ENCODE measurements at places on chromosomes 6 and 20.

DNA sequence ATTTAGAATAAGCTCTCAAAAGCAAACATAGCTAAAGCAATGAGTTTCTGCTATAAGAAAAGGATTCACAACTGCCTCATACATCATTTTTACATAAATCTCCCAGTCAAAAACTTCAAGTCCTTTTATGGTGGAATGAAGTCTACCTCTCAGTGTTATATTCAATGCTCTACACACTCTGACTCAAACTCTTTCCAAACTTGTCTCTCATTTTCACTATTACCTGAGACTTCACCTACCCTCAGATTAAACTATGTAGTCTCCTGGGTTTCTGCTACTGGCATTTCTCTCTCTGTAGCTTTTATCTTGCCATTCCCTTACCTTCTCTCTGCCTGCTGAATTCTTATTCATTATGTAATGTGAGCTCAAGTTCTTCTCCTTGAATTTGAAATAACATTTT is 11.4 kb downstream of the KIAA0408 start:
- DNase-seq, result no peak

DNA sequence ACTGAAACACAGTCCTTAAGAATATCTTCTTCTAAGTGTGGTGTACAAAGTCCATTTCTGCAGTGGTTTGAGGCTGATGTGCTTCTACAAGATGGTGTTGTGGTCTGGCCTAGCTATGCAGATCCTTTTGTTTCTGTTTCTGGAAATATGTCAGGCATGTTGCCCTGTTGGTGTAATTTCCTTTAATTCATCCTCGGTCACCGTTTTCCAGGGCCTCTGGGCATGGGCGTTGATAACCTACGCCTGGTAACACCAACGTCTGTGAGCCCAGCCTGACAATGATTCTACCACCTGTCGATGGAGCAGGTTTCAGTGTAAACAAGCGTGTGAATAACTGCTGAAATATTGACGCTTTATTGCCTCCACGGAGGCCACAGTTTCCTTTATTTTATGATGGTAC is 33.3 kb upstream of the AFDN start:
- DNase-seq, result no peak

DNA sequence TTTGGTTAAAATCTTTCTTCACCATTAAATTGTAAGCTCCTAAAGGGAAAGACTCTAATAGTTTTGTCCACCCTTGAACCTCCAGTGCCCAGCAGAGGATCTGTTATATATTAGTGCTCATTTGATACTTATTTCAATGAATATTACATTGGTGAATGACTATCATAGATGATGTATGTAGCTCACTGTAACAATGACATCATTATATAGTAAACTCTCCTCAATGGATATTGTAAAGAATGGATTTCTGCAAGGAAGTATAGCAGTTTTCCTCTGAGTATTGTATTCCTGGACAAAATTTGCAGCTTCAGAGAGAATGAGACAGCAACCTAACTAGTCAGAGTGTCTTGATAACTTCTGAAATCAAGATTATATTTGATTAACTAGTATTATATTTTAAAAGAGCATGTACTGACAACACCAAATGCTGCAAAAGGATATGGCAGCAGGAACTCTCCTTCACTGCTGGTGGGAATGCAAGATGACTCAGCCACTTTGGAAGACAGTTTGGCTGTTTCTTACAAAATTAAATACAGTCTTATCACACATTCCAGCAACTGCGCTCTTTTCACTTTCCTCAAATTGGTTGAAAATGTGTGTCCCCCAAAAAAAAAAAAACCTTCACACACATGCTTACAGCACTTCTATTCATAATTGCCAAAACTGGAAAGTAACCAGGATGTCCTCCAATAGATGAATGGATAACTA is 189.8 kb upstream of the OPRM1 start:
- DNase-seq, result no peak

DNA sequence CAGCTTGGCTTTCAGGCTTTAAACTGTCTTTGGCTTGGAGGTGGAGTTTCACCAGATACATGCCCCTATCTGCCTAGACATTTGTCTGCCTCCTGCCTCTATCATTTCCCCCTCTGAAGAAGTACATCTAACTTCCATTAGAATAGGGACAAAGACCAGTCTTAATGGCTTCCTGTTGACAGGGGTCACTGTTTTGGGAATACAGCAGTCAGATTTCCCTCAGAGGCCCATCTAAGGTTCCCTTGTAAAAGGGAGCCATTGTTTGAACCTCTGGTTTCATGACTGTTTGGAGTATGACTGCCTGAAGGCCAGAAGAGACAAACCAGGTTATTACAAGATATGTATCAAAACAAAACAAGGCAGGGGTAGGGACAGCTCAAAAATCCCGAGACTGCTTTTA is 665.7 kb upstream of the GJE1 start:
- no peak for DNase-seq

DNA sequence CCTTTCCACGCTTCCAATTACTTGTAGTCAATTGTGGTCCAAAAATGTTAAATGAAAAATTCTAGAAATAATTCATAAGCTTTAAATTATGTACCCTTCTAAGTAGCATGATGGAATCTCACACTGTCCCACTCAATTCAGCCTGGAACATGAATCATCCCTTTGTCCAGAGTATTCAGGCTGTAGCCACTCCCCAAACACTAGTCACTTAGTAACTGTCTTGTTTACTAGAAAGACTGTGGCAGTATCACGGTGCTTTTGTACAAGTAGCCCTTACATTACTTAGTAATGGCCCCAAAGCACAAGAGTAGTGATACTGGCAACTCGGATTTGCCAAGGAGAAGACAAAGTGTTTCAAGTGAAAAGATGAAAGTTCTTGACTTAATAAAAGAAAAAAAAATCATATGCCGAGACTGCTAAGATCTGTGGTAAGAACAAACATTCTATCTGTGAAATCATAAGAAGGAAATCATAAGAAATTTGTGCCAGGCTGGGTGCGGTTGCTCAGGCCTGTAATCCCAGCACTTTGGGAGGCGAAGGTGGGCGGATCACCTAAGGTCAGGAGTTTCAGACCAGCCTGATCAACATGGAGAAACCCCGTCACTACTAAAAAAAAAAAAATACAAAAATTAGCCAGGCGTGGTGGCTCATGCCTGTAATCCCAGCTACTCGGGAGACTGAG is 168.5 kb upstream of the SIM1 start:
- DNase-seq, result no peak

GRCh38 chr20:58287638-58288037 is 21.9 kb upstream of the RAB22A start:
- no peak for DNase-seq

GRCh38 chr20:62066983-62067433 is 1.3 kb upstream of the TAF4 start:
- DNase-seq, result no peak

DNA sequence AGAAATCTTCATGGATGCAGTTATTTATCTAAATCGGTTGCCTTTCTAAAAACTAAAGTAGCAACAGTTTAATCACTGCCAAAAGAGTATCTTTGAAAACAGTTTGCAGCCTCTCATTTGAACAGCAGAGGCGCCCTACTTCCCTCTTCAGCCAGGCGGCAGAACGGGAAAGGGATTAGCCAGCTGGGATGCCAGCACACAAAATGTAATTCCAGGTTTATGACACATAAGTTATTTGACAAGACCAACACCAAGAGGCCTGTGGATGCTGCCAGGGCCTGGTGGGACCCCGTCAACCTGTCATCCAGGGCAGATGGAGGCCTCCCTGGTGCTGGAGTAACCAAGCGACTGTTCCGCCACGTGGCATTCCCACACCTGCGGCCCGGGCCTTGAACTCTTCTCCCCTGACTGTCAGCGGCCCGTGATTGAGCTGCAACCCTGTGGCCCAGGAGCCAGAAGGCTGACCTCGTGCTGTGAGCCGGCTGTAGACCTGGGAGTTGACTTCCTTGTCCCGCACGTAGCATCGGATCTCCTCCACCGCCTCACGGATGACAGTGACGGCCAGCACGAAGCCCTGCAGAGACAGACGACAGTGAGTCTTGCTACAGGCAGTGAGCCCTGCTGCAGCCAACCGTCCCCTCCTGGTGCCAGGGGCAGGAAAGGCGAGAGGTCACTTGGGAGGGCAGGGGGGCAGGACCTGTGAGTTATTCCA is 55.5 kb downstream of the ATP9A start:
- DNase-seq, result no peak

DNA sequence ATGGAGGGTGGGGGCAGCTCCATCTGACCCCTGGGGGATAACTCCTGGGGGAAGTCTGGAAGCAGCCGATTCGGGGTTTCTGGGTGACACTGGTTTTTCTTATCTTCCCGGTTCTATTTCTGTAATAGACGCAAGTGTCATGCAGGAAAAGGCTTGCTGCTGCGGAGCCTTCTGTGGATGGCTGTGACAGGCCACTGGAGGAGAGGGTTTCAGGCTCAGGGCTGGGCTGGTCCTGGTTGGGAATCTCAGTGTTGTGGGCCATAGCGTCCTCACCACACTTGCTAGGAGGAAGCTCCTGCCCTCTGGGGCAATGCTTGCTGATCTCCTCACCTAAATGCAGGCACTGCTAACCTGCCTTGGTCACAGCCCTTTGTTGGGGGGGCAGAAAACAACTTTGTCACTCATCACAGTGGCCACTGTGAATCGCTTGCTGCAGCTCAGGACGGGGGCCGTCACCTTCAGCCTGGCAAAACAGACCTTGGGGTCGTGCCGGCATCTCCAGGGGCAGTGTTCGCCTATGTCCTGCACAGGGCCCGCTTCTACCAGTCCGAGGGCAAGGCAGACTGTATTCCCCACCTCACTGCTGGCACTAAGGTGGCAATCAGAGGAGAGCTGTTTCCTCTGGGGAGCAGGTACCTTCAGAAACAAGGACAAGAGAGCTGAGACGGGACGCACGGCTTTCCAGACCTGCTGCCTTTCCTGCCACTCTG is 4.4 kb upstream of the TUBB1 start:
- DNase-seq, result no peak

DNA sequence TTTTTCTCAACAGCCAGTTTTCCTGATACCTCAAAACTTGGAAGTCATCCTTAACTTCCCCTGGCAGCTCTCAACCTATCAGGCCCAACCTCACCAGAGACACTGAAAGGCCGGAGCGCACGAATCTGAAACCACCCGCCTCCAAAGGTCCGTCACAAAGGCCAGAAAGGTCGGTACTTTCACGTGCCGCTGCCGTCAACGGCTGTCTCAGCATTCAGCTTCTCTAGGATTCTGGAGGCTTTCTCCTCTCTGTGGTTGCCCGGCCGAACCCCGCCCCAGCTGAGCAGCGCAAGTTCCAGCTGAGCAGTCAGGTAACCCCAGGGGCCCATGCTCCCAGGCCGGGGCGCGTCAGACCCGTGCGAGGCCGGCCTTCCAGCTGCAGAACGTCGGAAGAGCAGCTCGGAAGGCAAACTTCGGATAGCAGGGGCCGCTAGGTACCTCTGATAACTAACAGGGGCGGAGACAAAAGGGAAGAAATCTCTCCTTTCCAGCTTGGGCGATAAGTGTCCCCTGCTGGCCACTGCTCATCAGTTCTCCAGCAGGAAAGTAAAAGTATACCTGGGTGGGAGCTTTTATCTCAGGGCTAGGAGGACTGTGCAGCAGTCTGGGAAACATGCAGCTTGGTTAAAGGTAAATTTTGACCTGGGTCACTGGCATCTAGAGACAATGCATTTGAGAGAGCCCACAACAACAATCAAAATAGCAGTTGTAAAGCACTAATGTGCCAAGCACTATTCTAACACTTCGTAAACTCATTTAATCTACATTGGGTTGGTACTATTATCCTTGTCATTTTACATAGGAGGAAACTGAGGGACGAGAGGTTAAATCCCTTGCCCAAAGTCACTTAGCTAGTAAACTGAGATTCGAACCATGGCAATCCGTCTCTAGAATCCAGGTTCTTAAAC is 16.1 kb downstream of the ZSCAN12 start:
- no peak for DNase-seq

- DNase-seq, result no peak
These were observed 209.1 kb downstream of the ERMARD start for GRCh38 chr6:169960521-169960885.

DNA sequence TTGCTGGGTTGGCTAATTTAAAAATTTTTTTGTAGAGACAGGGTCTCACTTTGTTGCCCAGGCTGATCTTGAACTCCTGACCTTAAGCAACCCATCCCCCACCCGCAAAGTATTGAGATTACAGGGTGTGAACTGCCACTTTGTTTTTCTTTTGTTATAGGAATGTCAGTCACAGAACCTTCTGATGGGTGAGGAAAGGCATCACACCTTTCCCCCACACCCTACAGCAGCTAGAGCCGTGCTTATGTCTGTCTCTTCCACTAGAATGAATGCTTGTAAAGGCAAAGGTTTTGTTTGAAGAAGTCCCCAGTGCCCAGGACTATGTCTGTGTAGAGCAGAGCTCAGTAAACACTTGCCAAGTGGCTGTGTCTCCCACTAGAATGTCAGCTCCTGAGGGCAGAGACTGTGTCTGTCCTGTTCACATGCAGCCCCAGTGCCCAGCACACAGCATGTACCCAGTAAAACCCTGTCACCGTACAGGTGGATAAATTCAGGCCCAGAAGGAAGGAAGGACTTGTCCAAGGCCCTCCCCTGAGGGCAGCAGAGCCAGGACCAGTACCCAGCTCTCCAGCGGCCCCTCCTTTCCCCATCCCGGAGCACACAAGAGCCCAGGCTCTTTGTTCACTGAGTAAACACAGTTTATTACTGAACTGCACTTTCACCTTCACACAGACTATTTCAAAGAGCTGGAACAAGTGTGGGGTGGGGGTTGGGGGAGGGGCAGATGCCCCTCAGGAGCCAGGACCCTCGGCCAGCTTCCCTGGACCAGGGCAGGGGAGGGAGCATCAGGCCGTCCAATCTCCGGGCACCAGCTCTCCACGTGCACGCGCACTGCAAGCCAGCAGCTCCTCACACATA is 26.4 kb downstream of the COX4I2 start:
- no peak for DNase-seq

DNA sequence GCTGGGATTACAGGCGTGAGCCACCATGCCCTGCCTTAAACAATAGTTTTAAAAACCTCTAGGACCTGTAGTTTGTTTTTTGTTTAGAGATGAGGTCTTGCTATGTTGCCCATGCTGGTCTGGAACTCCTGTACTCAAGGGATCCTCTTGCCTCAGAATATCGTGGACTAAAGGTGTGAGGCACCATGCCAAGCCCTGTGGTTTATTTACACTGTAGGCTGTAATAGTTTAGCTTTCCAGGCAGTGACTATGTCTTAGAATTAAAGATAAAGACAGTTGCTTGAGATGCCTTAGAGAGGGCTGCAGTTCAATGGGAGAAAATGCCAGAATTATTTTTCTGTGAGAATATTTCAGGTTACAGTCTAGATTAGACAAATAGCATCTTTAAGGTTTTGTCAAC is 72.9 kb downstream of the SGK1 start:
- no peak for DNase-seq

- DNase-seq, result peak; percentile 28
These were observed 19.3 kb upstream of the NEDD9 start for GRCh38 chr6:11251553-11252360.
